Bronchial epithelial cell (primary cell): ENCODE measurements at places on chromosomes 2 and 18. TPM values are rescaled to one million over a fixed set of nuclear protein-coding genes. Genes with fewer than 3 reads are reported as not detected.

The RNF125 gene
- total RNA-seq = 0.90 and 1.3 TPM in 2 replicates

The MOCOS gene
- 24.5 and 37.0 TPM in 2 replicates for total RNA-seq

The ABHD1 gene
- not detected in 2 replicates for total RNA-seq

The SCYGR4 gene
- total RNA-seq = not detected in 2 replicates

The SLC30A3 gene
- not detected in 2 replicates for total RNA-seq

The FABP1 gene
- total RNA-seq = not detected in 2 replicates

The CNRIP1 gene
- total RNA-seq = 0.26 TPM in 1 of 2 replicates, not detected in the other

The EFHD1 gene
- not detected in 2 replicates for total RNA-seq

The SS18 gene
- total RNA-seq = 128 and 134 TPM in 2 replicates

The CPLX4 gene
- not detected in 2 replicates for total RNA-seq

The CDCA7 gene
- 1.4 and 2.4 TPM in 2 replicates for total RNA-seq

The PCGF1 gene
- 35.5 and 41.5 TPM in 2 replicates for total RNA-seq

The SERPINB11 gene
- total RNA-seq = 1.6 and 9.5 TPM in 2 replicates

The POMC gene
- total RNA-seq = 0.26 and 0.64 TPM in 2 replicates
